CD8-positive, alpha-beta T cell (primary cell): ENCODE measurements at places on chromosomes 4 and X.

DNA sequence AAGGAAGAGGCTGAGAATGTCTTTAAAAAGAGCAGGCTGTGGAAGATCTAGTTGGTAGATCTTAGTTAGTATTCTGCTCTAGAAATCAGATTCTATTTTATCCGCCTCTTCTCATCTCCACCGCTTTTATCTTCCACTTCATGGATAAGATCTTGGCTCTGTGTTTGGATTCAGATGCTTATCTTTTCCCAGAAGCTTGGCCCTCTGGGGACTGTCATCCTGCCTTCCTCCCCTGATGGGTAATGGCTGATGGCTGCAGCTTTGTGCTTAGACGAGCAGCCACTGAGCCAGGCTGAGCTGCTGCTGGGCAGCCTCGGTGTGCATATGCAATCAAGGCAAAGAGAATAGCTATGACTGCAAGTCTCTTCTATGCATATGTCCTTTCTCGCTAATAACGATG, 23.5 kb downstream of the TRIML1 start:
- DNase-seq: no peak

- no peak for DNase-seq
Measured at GRCh38 chr4:158253350-158253980, 43.2 kb downstream of the TMEM144 start.

DNA sequence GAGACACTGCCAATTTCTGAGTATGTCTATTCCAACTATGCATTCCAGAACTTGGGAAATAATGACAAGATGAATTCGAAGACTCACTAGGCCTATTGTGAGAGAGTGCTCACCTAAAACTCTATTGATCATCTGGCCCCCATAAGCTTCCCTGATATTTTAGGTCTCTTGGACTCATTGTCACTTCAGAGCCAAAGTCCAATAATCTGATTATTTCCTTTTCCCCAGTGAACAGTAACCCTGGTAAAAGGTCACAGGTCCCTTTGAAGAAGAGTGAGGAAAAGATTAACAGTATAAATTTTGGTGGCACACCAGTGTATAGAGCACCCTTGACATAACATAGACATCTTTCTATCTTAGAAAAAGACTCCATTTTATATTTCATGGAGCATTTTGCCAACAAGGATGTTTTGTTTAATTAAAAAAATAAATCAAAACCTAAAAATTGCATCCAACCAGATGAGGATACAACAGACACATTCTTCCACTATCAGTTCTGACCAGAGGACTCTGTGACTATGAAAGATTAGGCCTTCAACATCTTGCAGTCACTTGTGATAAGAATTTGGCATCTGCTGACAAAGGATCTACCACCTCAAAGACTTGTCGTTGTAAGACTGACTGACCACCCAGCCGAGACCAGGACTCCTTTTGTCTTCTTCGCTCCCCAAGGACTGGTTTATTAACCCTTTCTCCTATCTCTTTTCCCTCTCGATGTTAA, 191.9 kb downstream of the MAB21L2 start:
- DNase-seq: no peak

DNA sequence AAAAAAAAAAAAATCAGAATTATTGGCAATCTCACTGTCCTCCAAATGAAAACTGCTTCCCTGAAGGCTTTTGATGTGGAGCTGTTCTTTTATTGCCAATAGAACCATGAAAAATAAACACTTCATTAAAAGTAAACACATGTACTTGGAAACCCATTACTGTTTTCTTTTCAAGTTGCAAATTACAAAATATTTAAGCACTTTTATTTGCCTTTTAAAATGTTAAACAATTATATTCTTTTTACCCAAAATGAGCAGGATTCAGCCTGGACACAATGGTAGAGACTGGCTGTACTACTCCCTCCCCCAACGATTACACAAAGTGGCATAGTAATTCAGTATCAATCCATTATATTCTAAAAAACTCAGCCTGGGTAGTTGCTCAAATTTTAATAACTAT, 60.9 kb downstream of the SH2D1A start:
- DNase-seq: no peak

DNA sequence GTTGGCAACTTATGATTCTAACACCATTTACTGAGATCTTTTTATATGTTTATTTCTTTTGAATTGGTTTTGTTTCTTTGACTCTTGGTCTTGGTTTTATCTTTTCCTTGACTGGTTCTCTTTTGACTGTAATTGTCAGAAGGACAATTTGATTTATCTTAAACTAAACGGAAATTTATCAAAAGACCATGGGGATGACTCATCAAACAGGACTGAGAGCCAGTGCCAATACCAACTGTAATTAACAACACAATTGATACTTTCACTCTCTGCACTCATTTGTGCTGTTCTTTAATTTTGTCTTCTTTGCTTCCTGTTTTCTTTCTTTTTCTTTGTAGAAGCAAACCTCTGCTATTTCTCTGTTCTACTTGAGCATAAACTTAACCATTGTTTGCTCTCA, 776.8 kb downstream of the CCSER1 start:
- no peak for DNase-seq

GRCh38 chr4:18844726-18845125, 823.2 kb upstream of the LCORL start:
- no peak for DNase-seq
